HTR-8/SVneo (cell line): ENCODE measurements at places on chromosomes 16 and 17.

DNA sequence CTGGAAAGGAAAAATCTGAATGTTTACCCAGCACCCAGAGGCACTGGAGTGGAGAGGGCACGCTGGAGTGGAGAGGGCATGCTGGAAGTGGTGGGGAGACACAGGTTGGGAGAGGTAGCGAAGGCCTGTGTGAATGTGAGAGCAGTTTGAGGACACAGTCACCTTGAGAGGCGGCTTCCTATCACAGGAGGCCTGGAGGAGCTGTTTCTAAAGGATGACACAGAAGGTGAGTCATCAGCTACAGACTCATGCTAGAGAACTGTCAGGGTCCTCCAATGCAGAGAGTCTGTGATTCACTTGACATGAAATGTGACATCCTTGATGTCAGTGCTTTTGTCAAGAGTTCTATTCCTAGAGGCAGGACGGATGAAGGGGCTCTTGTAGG lies 13.8 kb downstream of the CTRL start:
- DNase-seq: peak; percentile 93

- peak; percentile 37 for DNase-seq
These were observed 7.1 kb upstream of the IL32 start for GRCh38 chr16:3058139-3059030.

GRCh38 chr17:79531191-79532095 lies 79.4 kb downstream of the RBFOX3 start:
- no peak for DNase-seq

- DNase-seq: peak; percentile 80
These were observed 5.8 kb upstream of the SOCS3 start for GRCh38 chr17:78365561-78366108.

GRCh38 chr16:70652322-70652721 lies 6.0 kb downstream of the IL34 start:
- DNase-seq: no peak

DNA sequence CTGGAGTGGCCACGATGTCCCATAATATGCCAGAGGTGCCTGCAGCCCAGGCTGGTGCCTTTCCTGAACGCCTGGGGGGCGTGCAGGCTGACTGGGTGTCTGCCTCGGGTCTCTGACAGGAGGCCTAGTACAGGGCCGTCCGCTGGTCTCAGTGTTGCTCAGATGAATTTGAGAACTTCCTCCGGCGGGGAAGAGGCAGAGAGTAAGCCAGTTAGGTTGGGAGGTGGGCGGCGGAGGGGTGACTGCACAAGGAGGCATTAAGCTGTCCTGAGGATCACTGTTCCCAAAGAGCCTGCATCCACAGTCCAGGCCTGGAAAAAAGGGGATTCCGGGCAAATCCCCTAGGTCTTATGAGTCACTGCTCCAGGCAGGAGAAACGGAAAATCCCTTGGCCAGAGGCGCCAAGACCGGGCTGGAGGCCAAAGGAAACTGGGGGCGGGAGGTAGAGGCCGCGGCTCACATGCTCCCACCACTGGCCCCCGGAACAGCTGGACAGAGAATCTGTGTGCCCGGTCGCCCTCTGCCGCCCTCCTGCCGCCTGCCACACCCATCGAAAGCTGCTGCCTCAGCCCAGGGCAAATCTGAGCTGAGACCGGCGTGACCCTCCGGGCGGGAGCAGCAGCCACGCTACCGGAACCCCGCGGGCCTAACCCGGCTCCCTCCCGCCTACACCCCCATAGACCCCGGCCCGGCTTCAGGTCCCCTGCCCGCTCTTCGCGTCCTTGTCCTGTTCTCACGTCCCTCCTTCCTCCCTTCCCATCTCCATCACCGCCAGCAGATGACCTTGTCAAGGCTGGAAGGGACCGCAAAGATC lies 1.2 kb downstream of the TRIM47 start:
- DNase-seq: peak; percentile 92

DNA sequence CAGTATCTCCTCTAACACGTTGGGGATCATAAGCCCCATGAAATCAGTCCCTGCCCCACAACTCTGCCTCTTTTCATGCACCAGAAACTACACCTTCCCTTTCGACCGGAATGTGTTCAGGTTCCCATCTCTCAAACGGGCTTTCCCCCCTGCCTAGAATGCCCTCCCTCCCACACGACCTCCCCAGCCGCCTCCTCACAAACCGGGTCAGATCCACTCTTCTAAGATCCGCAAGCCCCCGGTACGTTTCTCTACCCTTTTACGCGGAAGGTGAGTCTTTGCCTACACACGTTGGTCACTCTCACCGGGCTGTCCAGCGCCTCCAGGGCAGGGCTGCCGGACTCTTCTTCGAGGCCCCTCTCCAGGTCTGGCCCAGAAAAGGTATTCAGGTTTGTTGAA lies 708 bp downstream of the DHX33 start:
- peak; percentile 9 for DNase-seq

GRCh38 chr17:43936434-43936833 lies 5.8 kb downstream of the PPY start:
- DNase-seq: no peak

GRCh38 chr16:10992797-10993196 lies 48.4 kb downstream of the CLEC16A start:
- DNase-seq: peak; percentile 67

DNA sequence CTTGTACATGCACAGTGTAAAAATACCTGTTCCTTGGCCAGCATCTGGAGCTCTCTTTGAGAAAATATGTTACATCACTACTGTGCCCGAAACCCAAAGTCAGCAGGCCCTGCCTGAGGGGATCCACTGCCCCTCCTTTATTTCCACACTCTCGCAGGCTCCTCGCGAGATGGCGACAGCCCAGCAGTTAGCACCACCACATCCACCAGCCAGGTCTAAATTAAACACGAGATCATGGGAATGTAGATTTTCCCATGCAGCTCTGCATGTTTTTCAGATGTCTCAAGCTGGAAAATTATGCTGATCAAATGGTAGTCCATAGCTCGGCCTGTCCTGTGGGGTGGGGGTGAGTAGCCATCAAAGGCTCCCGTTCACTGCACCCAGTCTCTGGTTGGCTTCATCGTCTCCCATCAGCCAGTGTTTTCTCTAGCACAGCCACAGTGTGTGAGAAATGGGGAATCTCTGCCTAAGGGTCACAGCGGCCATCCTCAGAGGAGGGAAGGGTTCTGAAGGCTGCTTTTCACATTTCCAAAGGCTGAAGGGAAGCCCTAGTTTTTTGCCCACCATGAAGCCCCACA lies 34.7 kb downstream of the EPN2 start:
- no peak for DNase-seq

DNA sequence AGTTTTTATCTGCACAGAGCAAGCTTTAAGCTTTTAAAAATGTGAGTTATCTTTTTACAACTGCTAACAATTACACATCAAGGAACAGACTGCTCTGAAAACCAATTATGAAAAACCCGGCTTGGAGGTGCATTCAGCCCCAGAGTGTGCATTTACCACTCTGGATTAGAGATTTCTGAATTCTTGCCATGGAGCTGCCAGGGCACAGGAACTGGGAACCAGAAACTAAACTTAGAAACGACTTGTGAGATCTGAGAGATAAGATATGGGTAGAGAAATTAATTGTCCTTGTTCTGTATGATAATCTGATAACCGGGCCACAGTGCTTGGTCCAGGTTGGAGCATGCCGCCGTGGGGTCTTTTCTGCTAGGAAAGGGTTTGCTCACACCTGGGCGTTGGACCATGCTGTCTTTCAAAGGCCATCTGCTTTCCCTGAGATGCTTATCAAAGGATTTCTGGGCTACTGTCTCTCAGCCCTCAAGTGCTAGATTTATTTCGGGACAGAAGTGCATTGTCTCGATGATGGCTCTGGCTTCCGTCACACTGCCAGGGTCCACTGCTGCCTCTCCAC lies 210.0 kb downstream of the MAF start:
- DNase-seq: no peak

GRCh38 chr17:199806-200545 lies 18.5 kb upstream of the DOC2B start:
- DNase-seq: no peak

DNA sequence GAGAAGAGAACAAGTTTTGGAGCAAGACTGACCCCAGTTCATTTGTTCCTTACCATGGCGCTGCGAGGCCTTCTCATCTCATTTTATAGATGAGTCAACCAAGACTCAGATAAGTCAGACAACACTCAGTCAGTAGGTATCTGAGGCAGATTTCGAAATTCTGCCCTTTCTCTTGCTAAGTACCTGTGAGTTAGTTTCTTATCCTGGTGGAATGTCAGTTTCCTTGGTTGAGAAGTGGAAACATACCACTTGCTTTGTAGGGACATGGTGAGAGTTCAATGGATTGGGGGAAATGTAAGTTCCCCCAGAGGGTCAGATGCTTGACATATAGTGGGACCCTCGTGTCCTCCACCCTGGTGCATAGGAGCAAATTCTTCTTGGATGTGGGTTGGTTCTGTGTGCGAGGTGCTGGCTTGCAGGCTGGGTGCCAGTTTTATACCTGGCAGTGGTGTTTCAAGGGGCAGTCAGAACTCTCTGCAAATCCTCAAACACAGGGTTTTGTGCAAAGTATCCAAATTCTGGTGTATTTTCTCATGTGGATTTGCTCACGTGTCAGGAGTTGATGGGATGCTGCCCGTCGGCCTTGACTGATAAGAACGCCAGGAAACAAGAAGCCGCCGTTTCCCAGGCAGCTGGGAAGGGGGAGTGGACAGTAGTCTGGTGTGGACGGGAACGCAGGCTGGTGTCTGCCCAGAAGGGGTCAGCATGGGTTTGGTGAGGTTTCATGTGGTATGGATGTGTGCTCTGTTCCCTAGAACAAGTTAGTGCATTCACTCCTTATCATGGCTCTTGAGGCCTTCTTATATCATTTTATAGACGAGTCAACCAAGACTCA lies 61.1 kb upstream of the CIBAR2 start:
- peak; percentile 67 for DNase-seq
